ENCODE measurements at places on chromosomes 3 and 15. TPM values are rescaled to one million over a fixed set of nuclear protein-coding genes. Genes with fewer than 3 reads are reported as not detected.
A peak's percentile ranks its signal among the peaks of the same experiment; 100 is the strongest.

Gene KBTBD13
- total RNA-seq: not detected

Gene CCR8
- total RNA-seq: not detected

Gene TADA3
- 50.8 TPM for total RNA-seq

- no peak overlapping the region for H3K27ac ChIP-seq
- no peaks in the 10 kb centered on the region for H3K4me1 ChIP-seq
Measured at GRCh38 chr3:78495301-78495700, 1272.5 kb downstream of the ROBO1 start.

- H3K27me3 ChIP-seq: no peaks in the 10 kb centered on the region
- H3K4me3 ChIP-seq: no peak overlapping the region
- H3K36me3 ChIP-seq: no peaks in the 10 kb centered on the region
- no peak overlapping the region for H3K27ac ChIP-seq
- H3K4me1 ChIP-seq: no peaks in the 10 kb centered on the region
Measured at GRCh38 chr3:47016086-47016933, 36.8 kb downstream of the NBEAL2 start.

GRCh38 chr3:64166584-64167162, 58.6 kb downstream of the PRICKLE2 start:
- peak; percentile 71 for DNase-seq
- peaks cover 31% of the 10 kb centered on the region for H3K4me1 ChIP-seq
- H3K27ac ChIP-seq: no peak overlapping the region
- H3K27me3 ChIP-seq: no peaks in the 10 kb centered on the region
- H3K36me3 ChIP-seq: no peaks in the 10 kb centered on the region
- no peak overlapping the region for H3K4me3 ChIP-seq

DNA sequence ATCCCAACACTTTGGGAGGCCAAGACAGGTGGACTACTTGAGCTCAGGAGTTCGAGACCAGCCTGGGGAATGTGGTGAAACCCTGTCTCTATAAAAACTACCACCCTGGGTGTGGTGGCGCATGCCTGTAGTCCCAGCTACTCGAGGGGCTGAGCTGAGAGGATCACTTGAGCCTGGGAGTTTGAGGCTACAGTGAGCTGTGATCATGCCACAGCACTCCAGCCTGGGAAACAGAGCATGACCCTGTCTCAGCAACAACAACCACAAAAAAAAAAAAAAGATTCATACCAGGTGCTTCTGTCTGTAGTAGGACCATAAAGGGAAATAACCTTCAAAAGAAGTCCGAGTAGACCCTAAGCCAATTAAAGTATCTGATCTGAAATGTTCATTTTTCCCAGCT, 94.5 kb downstream of the SERPINI1 start:
- H3K27ac ChIP-seq: no peak overlapping the region
- H3K4me3 ChIP-seq: no peak overlapping the region
- no peaks in the 10 kb centered on the region for H3K27me3 ChIP-seq
- no peaks in the 10 kb centered on the region for H3K36me3 ChIP-seq

- peaks cover 3% of the 10 kb centered on the region for H3K4me1 ChIP-seq
- H3K36me3 ChIP-seq: peaks cover 30% of the 10 kb centered on the region
- H3K4me3 ChIP-seq: no peak overlapping the region
- H3K27me3 ChIP-seq: no peaks in the 10 kb centered on the region
- H3K27ac ChIP-seq: no peak overlapping the region
Measured at GRCh38 chr3:47629770-47630169, 51.1 kb upstream of the CSPG5 start.

GRCh38 chr3:133825969-133826727, 20.5 kb downstream of the SRPRB start:
- H3K4me3 ChIP-seq: no peak overlapping the region
- no peaks in the 10 kb centered on the region for H3K36me3 ChIP-seq
- H3K27ac ChIP-seq: no peak overlapping the region
- no peaks in the 10 kb centered on the region for H3K4me1 ChIP-seq
- no peaks in the 10 kb centered on the region for H3K27me3 ChIP-seq

GRCh38 chr3:127107491-127108375, 85.2 kb upstream of the PRR23E start:
- DNase-seq: no peak
- no peak overlapping the region for H3K4me3 ChIP-seq
- H3K27ac ChIP-seq: no peak overlapping the region
- no peaks in the 10 kb centered on the region for H3K36me3 ChIP-seq
- no peaks in the 10 kb centered on the region for H3K27me3 ChIP-seq

- H3K4me3 ChIP-seq: no peak overlapping the region
- no peak for DNase-seq
- peaks cover 11% of the 10 kb centered on the region for H3K4me1 ChIP-seq
- H3K27ac ChIP-seq: no peak overlapping the region
- no peaks in the 10 kb centered on the region for H3K36me3 ChIP-seq
Measured at GRCh38 chr15:101012326-101013200, 93.4 kb downstream of the LRRK1 start.

- H3K27ac ChIP-seq: no peak overlapping the region
- no peaks in the 10 kb centered on the region for H3K27me3 ChIP-seq
- H3K4me3 ChIP-seq: no peak overlapping the region
- DNase-seq: no peak
- no peaks in the 10 kb centered on the region for H3K4me1 ChIP-seq
- H3K36me3 ChIP-seq: no peaks in the 10 kb centered on the region
Measured at GRCh38 chr3:150314248-150315004, 93.7 kb upstream of the TSC22D2 start.

Measured in neural progenitor cell (in vitro differentiated cells).